ENCODE measurements at places on chromosomes 16 and 17.

DNA sequence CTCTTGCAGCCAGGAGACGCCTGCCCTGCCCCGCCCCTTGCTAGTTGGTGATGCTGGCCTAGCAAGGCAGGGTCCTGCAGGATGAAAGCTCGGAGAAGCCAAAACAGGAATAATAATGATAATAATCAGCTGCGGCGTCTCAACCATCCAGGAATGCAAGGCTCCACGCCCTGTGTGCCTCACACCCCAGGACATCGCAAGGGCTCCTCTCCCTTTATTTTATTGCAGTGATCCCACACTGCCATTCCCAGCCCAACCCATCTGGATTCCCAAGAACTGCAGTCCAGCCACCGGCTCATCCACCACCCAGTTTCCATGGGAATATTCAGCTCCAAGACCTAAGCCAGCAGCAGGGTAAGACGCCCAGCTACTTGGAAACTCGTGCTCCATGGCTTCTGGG is 21.0 kb upstream of the ZNF652 start:
- DNase-seq, result no peak

GRCh38 chr17:16975744-16976625 is 4.1 kb upstream of the TNFRSF13B start:
- DNase-seq, result no peak

GRCh38 chr16:51163366-51163765 is 12.3 kb upstream of the SALL1 start:
- DNase-seq, result no peak

DNA sequence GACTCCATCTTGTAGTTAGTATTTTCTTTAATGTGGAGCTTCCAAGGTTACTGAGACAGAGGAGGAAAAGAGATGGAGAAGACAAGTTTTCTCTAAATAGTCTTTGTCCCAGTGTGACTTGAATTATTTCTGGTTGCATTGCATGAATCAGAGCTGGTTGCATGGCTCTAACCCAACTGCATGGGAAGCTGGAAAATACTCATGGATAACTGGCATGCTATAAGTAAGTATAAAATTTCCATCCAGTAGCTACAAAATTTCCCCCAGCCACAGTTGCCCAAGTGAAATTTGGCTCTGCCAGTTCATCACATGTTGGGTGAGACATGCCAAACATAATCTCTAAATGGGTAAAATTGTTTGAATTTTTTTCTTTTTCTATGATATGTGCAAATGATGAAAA is 1161.5 kb downstream of the CDH11 start:
- no peak for DNase-seq

GRCh38 chr16:56073508-56073907 is 117.8 kb upstream of the GNAO1 start:
- no peak for DNase-seq

- DNase-seq, result no peak
Measured at GRCh38 chr16:3592559-3592958, 15.4 kb upstream of the NLRC3 start.
